ENCODE measurements at places on chromosomes 13 and 19.

- DNase-seq, result no peak
These were observed 166.9 kb downstream of the GPC5 start for GRCh38 chr13:91565296-91565695.

GRCh38 chr19:6720369-6721137 lies at the start of gene C3:
TSS of gene C3 (minus strand) at chr19:6720650. CDS start at chr19:6720589, 61 bp downstream.
- DNase-seq, result no peak

- DNase-seq, result peak; percentile 79
These were observed at the start of gene ZNF90 for GRCh38 chr19:20077791-20078463. TSS of gene ZNF90 (plus strand) at chr19:20078000. CDS start at chr19:20078133, 133 bp downstream.

GRCh38 chr13:26584713-26585112 lies 27.2 kb downstream of the WASF3 start:
- no peak for DNase-seq

GRCh38 chr13:89380101-89380500 lies 1708.9 kb downstream of the SLITRK5 start:
- DNase-seq, result no peak

GRCh38 chr19:3556978-3557460 lies 367 bp downstream of the MFSD12 start:
- DNase-seq, result peak; percentile 70

GRCh38 chr19:51006406-51006805 lies 5.0 kb upstream of the KLK8 start:
- no peak for DNase-seq

DNA sequence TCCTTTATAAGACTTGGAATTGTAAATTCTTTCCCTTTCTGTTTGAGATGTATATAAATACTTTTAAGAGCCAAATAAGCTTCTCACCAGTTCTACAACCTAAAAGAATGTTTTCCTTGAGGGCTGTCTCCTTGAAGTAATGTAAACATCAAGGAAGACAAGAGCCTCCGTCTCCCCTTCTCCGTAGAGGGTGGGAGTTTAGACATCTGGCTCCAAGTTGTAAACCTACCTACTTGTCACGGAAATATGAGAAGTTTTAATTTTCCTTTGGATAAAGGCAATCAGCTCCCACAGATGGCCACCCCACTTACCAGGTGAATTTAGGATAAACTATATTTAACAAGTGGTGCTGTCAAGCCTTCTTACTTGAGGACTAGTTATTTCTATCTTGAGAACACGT lies 237.9 kb downstream of the NALCN start:
- no peak for DNase-seq

DNA sequence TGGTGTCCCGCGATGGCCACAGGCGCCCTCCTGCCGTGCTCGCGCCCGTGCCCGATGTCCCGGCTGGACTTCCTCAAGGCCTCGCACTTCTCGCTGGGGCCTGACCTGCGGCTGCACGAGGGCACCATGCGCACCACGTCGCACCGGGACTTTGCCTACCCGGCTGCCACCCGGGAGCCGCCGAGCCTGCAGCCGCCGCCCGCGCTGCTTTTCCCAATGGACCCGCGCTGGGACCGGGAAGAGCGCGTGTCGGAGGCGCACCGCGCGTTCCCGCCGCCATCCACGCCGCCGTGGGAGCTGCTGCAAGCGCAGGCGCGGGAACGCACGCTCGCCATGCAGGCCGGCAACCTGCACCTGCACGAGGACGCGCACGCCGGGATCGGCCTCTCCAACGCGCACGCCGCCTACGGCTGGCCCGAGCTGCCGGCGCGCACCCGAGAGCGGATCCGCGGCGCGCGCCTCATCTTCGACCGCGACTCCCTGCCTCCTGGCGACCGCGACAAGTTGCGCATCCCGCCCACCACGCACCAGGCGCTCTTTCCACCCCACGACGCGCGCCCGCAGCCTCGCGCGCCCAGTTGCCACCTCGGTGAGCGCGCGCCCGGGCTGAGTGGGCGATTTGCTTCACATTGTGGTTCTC lies 12.1 kb upstream of the PEX11G start:
- no peak for DNase-seq

DNA sequence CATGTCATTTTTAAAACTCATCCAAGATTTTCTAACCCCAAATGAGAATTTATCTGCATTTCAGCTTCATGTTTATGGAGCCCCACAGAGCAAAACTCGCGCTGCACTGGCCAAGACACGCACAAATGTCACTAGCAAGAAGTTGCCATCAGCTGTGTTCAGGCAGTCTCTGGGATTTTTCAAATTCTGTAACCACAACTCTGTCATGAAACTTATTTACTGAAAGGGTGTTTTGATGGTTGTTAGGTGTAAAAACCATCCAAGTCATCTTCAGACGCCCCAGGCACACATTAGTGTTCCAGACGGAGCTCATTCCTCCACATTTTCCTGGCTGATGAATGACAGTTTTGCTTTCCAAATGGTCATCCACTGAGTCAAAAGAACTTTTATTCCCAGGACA lies 63.4 kb downstream of the SLC7A1 start:
- no peak for DNase-seq

DNA sequence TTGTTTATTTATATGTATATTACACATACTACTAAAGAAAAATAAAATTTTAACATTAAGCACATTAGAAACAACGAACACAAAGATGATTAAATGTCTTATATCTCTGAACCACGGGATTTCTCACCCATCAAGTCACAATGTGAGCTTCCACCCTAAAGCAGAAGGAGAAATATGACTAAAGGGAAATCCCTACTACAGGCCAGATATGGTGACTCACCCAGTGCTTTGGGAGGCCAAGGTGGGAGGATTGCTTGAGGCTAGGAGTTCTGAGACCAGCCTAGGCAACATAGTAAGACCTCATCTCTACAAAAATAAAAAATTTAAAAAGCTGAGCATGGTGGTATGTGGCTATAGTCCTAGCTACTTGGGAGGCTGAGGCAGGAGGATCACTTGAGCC lies 24.6 kb downstream of the DCT start:
- DNase-seq, result no peak

- DNase-seq, result no peak
These were observed 34.9 kb downstream of the ACTN4 start for GRCh38 chr19:38682195-38682867.

GRCh38 chr13:110340812-110341444 lies 33.8 kb downstream of the COL4A2 start:
- DNase-seq, result peak; percentile 4

GRCh38 chr13:40149611-40150274 lies 494.3 kb downstream of the COG6 start:
- no peak for DNase-seq

GRCh38 chr13:27138457-27139093 lies 33.0 kb downstream of the USP12 start:
- DNase-seq, result no peak

GRCh38 chr13:101575581-101575980 lies 123.1 kb downstream of the ITGBL1 start:
- DNase-seq, result no peak

- no peak for DNase-seq
These were observed 418.0 kb downstream of the ZNF536 start for GRCh38 chr19:30790056-30790680.
